ENCODE measurements at places on chromosomes 1 and 21.

- no peak for DNase-seq
These were observed 15.3 kb downstream of the CD2 start for GRCh38 chr1:116769561-116769977.

DNA sequence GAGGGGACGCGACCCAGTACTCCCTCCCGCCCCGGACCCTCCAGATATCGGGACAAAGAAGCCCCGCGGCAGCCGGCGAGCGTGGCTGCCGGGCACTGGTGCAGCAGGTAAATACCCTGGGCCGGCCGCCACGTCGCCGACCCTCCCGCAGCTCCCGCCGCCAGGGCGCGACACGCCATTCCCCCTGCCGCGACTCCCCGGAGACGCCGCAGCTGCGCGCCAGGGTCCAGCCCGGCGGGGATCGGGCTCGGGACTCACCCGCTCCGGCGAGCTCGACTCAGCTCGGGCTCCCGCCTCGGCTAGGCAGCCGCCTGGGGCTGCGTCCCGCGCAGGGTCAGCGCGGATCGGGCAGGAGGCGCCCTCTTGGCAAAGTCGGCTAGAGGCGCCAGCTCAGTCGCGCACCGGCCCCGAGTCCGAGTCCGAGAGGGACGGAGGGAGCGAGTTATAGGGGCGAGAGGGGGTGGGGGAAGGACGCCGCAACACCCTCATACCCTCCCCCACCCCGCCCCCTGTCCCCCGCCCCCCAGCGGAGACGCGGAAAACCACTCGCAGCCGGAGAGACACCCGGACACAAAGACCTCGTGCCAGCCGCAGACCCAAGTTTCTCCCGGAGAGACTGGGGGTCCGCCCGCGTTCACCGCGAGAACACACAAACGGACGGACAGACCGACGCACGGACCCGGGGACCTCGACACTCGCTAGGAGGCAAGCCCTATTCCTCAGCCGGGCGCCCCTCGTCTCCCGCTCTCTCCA lies 985 bp downstream of the SYT6 start:
- DNase-seq = no peak

- no peak for DNase-seq
These were observed 82.2 kb downstream of the FMN2 start for GRCh38 chr1:240173836-240174235.

DNA sequence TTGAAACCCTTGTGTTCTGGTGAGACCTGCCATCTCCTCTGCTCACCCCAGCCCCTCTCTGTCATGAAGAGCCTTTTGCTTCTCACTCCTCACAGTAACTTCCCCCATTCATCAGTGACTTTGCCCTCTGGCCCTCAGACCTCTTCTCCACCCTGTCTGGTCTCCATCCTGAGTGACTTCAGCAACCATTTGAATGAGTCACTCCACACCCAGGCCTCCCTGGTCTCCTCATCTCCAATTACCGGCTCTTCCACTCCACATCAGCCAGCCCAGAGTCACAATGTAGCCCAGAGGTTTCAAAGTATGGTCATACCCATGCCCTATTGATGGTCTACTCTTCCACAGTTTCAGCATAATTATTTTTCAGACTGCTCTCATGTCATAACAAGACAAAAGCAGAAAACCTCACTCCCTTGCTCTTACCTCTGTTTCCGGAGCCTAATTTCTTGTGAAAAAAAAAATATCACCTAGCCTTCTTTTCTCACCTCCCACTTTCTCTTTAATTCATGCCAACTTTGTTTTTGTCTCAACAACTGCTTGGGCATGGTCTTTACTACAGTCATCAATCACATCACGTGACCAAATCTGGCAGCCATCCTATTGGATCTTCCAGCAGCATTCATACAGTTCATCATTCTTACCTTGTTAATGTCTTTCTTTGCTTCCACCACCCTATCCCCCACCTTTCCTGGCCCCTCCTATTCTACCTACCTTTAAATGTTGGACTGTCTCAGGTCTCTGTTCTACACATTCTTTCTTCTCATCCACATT lies 35.6 kb upstream of the NEK7 start:
- DNase-seq = no peak

DNA sequence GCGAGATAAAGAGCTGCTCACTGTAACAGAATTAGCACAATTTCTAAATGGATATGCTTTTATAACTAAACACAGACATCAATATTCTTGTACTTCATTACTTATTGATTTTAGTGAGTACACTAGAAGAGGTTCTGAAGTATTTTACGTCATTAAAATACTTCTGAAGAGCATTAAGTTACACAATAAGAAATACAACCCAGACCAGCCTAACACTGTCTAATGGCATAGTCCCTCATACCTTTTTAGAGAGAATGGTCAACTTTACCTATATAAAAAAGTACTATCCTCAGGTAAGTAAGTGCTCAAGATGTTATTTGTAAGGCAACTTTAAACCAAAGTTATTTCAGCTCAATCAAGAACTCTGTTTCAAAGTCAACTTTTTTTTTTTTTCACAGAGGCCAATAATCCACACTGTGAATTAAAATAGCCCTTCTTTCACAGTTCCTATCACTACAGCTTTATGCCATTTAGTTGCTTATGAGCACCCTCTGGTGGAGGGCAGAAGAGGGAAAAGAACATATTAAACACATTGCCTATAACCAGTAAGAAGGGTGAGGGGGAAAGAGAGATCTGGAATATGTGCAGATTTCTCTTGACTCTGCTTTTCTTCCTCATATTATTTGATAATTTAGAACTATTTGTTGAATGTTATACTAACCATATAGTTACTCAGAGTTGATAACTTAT lies 182.1 kb upstream of the DMRTA2 start:
- no peak for DNase-seq

DNA sequence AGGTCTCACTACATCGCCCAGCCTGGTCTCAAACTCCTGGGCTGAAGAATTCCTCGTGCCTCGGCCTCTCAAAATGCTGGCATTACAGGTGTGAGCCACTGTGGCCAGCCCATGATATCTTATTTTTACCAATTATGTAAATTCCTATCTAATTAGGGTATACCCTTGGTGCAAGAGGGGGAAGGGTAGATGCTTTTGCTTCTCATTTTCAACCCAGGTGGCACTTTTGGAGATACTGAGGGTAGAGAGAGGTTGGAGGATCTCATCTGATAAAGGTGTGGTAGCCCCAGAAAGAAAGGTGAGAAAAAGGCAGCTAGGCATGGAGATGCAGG lies 17.4 kb downstream of the ENSA start:
- no peak for DNase-seq

DNA sequence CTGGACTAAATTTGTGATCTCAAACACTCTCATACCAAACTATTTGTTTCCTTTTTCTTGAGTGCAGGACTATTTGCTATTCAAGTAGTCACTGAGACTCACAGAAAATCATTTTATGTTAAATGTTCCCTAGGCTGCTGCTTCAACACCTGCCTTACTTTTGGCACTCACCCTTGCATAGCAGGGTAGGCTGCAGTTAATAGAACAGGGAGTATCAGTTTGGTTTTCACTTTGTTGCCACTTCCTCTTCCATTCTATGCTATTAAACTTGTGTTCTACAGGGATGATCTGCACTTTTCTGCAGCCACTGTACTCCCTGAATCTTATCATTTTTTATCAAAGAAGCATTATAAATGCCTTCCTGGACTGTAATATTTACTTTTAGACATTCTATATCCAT lies 148.7 kb upstream of the PRMT6 start:
- no peak for DNase-seq

- DNase-seq = peak; percentile 26
These were observed 420.1 kb downstream of the DISC1 start for GRCh38 chr1:232046451-232047306.

DNA sequence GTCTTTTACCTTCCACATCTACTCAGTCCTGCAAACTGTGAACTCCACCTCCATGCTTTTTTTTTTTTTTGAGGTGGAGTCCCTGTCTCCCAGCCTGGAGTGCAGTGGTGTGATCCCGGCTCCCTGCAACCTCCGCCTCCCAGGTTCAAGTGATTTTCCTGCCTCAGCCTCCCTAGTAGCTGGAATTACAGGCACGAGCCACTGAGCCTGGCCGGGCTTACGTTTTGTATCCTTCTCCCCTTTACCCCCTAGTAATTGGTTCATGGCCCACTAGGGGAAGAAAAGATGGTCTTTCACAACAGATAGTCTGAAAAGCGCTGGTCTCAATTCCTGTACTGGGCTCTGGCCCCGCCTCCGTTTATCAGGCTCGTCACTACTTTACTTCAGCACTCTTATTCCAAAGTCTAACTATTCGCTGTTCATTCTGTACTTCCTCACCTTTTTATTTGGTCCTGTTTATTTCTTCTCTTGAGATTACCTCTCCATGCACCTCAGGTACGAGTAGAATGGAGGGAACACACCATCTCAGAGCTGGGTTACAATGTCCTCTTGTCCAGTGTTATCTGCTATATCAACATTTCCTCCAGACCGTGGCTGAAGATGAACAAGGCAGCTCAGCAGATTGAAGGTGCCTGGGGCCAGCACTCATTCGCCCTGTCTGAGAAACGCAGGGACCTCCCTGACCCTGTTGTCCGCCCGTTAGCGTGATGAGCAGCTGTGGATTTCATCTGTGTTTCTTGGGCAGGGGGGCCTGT lies 16.2 kb downstream of the CNST start:
- DNase-seq = no peak

DNA sequence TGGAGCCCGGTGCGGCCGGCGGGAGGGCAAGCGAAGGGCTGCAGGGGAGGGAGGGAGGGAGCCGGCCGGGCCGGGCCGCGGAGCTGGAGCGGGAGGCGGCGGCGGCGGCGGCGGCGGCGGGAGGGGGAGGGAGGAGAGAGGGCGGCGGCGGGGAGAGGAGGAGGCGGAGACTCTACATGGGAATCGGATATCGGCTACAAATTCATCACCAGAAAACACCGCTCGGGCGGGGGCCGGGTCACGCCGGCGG lies at the start of gene AKT3:
AKT3 (minus strand) TSS at position 42 of the 250 bp plus-strand sequence. CDS start 7,073 bp downstream, outside the sequence.
- DNase-seq = no peak

DNA sequence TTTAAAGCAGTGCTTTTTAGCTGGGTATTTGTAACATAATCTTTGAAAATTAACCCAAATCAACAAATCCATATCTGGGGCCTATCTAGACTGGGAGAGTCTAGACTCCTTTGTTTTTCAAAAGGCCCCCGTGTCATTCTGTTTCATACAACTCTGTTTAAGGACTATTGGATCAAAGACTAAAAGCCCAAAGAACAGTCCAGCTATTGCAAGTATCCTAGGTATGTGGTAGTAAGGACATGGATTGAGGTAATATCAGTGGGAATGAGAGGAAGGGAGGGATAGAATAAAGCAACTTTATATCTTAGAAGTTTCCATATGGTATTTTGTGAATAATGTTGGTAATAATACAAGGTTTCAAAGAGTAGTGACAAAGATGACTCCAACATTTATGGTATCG lies 18.2 kb downstream of the KIF1B start:
- no peak for DNase-seq

DNA sequence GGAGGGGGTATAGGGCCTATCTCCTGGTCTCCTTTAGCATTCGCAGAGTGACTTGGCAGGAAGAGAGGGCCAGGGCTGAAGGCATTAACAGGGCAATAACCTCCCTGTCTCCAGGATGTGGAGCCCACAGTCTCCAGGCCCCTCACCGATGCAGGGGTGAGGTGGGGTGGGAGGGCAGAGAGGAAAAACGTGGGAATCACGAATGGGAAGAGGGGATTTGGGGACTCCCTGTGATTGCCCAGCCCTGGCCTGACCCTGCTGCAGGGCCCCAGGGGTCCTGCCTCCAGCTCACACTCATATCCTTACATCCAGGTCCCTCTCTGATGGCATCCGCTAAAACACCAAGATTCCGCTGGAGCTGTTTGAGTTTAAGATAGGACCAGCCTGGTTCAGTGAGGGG lies 14.6 kb downstream of the TFAP2E start:
- DNase-seq = no peak

DNA sequence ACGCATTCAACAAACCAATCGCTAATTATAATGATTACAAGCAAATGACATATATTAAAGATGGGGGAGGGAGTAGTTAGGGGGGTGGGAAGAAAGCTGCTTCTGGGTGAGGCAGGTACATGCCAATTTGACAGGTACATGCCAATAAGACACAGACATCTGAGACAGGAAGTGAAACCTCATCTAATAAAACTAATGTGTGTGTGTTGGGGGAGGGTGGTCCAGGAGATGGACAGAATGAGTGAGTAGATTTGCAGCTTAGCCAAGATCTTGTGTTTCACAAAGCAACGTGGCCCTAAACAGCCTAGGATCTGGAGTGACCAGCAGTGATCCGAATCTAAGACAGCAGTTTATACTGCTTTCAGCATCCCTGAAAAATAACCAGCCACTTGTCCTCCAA lies 10.8 kb downstream of the CFAP45 start:
- DNase-seq = no peak

Data from D721Med (cell line).